Cortex of kidney (tissue), 1 donor: ENCODE measurements at places on chromosomes 11 and 22.

DNA sequence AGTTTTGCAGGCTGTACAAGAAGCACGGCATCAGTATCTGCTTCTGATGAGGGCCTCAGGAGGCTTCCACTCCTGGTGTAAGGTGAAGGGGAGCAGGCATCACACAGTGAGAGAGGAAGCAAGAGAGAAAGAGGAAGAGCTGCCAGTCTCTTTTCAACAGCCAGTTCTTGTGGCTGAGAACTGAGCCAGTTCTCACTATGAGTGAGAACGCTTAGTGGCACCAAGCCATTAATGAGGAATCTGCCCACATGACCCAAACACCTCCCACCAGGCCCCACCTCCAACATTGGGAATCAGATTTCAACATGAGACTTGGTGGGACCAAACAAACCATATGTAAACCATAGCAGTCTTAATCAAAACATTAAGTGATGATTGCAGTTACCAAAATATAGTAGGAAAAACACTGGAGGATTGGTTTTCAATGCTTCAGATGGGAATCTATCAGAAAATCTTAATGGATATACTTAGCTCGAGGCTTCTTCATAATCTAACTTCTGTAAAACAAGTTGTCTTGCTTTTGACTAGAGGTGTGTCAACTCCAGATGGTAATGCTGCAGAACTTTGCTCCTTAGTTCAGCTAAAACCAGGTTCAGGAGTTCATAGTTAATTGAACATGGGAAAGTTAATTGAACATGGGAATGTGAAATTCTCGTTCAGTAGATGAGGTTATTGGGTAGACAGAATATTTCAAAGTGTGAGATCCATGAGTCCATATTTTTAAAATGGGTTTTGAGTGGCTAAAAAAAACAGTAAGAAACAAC lies 12.2 kb downstream of the FAR1 start:
- DNase-seq: no peak

GRCh38 chr11:35321532-35322317 lies 97.6 kb downstream of the SLC1A2 start:
- DNase-seq: no peak

- no peak for DNase-seq
Observed at GRCh38 chr11:11265994-11266606, 87.0 kb downstream of the CSNK2A3 start.

GRCh38 chr11:2203440-2204259 lies 32.0 kb upstream of the TH start:
- DNase-seq: no peak

DNA sequence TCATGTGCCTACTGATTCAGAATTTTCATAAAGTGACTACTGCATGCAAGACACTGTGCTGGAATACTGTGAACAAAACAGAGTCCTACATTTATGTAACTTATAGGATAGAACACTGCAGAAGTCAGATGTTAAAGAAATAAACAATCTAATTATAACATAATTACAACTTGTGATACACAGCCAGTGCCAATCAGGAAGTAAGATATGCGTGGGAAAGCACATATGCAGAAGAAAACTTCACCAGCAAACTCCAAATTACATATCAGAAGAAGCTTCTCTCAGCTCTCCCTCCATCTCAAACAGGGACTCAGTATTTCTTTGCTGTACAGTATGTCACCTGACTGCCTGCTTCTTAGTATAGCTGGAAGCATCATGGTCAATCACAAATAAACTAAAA lies 37.4 kb downstream of the PAK1 start:
- DNase-seq: no peak

- no peak for DNase-seq
Observed at GRCh38 chr11:57434640-57435546, 8.0 kb upstream of the SLC43A3 start.

DNA sequence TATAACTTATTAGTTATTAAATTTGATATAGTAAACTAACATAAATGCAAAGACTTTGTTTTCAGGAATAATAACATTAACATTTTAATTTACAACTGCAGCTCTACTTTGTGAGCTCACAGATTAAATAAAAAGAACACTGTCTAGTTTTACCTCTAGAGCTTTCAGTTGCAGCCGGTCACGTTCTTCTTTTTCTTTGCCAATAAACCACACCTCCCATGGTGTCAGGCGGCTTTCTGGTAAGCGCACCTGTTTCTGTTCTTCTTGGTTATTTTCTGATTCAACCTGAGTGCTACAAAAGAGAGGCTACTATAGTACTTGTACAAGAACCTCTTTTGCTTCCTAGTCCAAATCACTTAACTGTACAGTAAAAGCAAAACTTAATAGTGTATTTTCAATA lies 5.8 kb downstream of the CCDC34 start:
- no peak for DNase-seq

- no peak for DNase-seq
Observed at GRCh38 chr11:22539821-22540256, 85.8 kb downstream of the FANCF start.

DNA sequence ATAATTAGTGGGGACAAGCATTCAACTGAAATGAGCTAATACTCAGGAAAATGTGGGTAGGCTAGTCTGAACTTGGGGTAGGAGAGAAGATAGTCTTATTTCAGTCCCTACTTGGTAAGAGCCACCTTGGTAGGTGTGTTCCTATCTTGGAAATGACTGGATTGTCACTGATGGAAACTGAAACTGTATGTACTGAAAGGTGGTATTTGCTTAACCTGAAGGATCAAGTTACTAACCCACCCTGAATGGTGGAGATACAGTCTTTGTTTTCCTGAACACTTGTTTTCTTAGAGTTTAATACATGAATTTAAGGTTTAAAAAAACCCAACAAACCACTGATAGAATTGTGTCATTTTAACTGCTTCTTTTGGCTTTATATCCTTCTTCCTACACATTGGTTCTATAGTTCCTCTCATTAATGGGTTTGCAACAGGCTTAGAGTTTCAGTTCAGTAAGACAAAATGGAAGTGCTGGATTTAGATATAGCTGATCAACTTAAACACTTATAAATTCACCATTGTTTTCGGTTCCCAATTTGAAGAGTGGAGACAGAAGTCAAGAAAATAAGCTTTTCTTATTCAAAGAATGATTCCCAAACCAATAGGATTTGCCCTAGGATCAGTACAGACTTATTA lies 4.2 kb downstream of the FAR1 start:
- DNase-seq: no peak

- DNase-seq: no peak
Observed at GRCh38 chr11:34840736-34841386, 75.3 kb downstream of the APIP start.

GRCh38 chr11:134734894-134735293 lies 322.9 kb upstream of the B3GAT1 start:
- DNase-seq: no peak

DNA sequence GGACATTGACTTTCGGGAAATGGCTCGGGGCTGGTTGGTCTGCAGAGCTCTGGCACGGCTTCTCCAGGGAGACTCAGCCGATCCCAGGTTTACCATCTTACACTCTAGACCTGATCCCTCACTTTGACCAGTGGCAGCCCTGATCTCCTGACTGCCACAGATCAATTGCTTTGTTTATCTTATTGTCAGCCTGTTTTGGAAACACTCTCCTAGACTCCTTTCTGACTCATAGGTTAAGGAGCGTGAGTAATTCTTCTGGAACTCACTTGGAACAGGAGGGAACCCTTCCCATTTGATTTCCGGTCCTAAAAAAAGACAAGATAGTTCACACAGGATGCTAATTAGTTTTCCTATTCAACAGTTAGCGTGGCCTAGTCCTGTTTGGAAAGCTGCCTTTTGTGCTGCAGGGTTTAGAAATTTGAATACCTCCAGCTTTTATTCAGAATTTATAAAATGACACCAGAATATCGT lies 16.0 kb upstream of the BMAL1 start:
- no peak for DNase-seq

- DNase-seq: no peak
Observed at GRCh38 chr11:109040303-109040702, 375.4 kb downstream of the DDX10 start.

DNA sequence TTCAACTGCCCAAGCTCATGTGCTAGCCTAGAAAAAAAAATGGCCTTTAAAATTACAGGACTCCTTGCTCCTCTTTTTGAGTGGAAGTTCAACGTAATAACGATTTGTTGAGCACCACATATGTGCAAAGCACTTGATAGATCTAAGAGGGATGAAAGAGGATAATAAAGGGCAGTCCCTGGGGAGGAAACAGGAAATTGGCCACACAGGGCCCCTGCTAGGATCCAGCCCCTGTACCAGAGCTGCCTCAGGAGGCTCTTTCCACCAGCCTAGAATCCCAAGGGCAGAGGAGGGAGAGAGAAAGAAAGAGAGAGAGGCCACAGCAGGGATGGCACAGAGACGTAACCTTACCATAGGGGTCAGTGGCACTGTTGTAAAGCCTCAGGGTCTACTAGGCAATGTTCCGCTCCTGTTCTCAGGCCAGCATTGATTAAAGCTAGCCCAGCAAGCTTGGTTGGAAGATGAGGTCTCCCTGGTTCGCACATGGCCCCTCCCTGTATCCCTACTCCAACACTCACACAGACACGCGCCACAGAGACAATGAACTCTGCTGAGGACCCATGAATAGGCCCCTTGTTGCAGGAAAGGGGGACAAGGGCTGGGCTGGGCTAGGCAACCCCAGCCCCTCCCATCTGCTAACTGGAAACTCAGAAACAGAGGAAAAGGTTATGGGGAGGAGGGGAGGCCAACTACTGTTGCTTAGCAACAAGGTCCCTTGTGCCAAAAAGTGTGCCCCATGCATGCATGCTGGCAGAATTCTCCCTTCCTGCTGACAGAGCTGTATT lies at the start of gene TMPRSS5:
TSS of gene TMPRSS5 (minus strand) at position 438 of the 785 bp plus-strand sequence. CDS start at position 354, 84 bp downstream.
- no peak for DNase-seq

GRCh38 chr11:45041596-45041995 lies 90.9 kb upstream of the TP53I11 start:
- no peak for DNase-seq

DNA sequence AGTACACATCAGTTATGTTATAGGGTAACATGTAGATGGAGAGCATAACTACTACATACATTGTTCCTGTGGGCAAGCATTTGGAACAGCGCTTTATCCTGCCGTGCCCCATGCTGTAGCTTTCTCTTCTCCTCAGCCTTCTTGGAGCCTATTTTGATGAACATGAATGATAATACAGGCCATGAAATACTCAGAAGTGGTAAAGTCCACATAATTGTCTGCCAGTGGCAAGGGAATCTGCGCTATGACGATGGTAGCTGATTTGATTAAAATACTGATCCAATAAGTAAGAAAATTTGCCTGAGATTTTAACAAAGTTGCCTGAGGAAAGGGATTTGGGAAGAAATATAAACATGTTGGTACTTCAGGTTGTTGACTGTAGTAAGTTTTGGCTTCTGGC lies 23.3 kb downstream of the ALKBH3 start:
- DNase-seq: no peak

GRCh38 chr22:25966448-25966913 lies 202.8 kb upstream of the SEZ6L start:
- no peak for DNase-seq

GRCh38 chr11:130054966-130055365 lies 14.7 kb upstream of the APLP2 start:
- DNase-seq: no peak

DNA sequence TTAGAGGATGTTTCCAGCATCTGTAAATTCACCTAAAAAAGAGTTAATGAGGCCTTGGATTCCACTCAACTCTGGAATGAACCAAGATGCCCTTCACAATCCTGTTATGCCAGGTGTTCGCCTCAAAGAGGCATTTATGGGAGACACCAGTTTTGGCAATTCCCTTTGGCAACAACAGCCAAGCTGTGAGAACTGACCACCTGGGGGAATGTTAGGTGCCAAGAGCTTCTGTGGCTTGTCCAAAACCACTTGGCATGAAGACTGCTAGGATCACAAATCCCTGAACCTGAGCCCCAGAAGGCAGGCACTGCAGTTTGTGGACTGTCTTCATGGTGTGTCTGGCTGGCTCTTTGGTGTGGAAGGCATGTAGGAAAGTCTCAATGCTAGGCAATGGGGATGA lies 164.4 kb upstream of the BDNF start:
- no peak for DNase-seq

DNA sequence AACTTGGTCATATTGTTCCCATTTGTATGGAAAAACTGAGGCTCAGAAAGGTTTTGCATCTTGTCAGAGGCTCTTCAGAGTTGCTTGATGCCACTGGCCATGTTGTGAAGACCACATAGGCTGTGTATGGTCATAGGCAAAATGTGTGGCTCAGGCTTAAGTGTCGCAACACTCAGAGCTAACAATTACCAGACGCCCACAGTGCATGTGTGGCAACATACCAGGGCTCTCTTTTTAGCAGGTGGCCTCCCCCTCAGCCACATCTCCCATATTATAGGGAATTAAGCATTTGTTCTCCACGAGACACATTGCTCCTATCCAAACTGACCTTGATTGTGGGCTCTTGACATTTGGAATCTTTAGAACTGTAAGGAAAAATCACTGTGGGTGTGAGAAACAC lies 802.5 kb downstream of the DLG2 start:
- DNase-seq: no peak

GRCh38 chr22:35600476-35600875 lies 16.7 kb downstream of the MB start:
- no peak for DNase-seq
